ENCODE measurements at places on chromosomes 7 and 10.

DNA sequence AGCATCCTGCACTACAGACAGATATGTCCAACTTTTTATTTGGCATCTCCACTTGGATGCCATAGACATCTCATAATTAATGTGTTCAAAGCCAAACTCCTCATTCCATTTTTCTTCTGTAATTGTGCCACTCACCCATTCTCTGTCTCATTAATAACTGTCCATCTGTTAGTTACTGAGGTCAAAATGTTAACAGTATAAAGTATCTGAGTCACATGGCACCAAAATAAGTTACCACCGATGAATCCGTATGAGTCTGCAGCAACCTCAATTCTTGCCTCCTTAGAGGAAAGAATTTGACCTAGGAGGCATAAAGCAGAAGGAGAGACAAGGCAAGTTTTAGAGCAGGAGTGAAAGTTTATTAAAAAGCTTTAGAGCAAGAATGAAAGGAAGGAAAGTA is 16.5 kb upstream of the NT5C3A start:
- no peak for DNase-seq

DNA sequence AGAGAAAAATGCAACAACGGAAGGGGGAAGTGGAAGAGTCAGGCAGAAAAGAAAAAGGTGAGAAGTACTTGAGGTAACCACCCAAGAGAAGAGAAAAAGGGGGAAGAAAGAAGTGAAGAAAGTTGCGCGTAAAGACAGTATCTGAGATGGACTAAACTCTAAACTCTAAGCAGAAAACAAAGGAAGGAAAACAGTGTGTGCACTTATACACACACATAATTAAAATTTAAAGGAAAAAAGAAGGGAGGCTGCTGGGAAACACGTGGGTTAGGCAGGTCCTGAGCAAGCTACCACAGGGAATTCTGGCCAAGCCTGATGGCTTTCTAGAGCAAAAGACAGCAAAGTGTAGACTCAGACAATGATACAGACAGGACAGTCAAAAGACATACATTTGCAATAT is 78.0 kb downstream of the UBE2H start:
- DNase-seq: no peak

GRCh38 chr10:89203237-89203636 is 3.9 kb downstream of the CH25H start:
- no peak for DNase-seq

GRCh38 chr7:130938661-130939060 is 204.7 kb upstream of the KLF14 start:
- DNase-seq: no peak

DNA sequence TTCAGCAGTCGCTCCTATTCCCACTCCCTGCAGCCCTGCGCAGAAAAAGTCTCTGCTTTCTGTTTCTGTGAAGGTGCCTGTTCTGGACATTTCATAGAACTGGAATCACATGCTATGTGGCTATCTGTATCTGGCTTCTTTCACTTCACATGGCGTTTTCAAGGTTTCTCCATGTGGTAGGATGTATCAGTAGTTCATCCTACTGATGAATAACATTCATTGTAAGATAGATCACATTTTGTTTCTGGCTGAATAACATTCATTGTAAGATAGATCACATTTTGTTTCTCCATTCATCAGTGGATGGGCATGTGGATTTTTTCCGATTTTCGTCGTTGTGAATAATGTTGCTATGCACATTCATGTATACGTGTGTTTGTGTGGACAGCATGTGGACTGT is 44.5 kb downstream of the HSPA12A start:
- DNase-seq: no peak

DNA sequence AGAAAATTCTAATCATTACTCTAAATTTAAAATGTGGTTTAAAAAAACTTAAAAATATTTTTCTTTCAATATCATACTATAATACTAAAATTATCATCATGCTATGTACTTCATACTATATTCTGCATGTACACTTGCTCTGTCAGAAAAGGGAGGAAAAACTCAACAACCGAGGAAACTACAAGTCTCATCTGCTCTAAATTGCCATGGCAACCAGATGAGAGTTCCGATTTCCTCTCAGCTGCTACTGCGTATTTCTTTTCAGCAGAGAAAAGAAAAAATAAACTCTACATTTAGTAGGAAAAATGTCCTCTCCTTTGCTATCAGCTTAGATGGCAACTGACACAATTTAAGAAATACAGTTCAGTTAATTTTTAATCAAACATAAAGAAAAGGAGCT is 178.9 kb downstream of the SRPK2 start:
- DNase-seq: no peak

DNA sequence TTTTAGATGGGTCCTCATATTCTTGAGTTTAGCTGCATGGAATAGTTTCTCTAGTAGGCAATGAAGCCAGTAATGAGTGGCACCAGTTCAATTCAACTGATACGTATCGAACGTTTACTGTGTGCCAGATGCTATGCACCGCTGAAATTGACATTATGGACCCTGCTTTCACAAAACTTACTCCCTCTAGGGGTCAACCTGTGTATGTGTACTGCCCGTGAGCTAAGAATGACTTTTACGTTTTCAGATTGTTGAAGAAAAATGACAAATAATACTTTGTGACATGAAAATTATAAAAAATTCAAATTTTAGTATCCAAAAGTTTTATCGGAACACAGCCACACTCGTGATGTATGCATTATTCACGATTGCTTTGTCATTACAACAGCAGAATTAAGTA is 95.5 kb downstream of the ZMYND11 start:
- DNase-seq: no peak

- DNase-seq: no peak
Observed at GRCh38 chr10:89295597-89295996, 6.2 kb upstream of the IFIT2 start.

GRCh38 chr7:110224643-110225042 is 866.3 kb upstream of the LRRN3 start:
- no peak for DNase-seq

All from stimulated activated CD8-positive, alpha-beta memory T cell treated with anti-CD3 and anti-CD28 coated beads, Interleukin-7, amount 100 ng/mL, for 1 hour (primary cell).